ENCODE measurements at places on chromosomes 1 and 21.
A peak's percentile ranks its signal among the peaks of the same experiment; 100 is the strongest.

DNA sequence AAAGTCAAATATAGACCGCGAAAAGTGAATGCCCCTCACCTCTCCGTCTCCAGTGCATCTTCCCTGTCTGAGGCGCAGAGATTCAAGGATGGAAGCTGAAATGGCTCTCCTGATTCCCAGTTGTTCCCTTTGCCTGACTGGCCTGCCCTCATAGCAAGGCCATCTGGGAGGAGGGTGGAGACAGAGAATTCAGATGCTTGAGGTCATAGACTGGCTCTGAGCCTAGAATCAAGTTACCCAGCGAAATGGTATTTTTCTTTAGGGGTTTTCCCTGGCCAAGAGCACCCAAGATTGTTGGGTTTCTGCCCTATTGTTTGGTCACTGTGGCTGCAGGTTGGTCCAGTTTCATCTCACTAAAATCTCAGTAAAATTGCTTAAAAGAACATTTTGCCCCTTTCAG lies 7.2 kb downstream of the METTL13 start:
- DNase-seq, result no peak

DNA sequence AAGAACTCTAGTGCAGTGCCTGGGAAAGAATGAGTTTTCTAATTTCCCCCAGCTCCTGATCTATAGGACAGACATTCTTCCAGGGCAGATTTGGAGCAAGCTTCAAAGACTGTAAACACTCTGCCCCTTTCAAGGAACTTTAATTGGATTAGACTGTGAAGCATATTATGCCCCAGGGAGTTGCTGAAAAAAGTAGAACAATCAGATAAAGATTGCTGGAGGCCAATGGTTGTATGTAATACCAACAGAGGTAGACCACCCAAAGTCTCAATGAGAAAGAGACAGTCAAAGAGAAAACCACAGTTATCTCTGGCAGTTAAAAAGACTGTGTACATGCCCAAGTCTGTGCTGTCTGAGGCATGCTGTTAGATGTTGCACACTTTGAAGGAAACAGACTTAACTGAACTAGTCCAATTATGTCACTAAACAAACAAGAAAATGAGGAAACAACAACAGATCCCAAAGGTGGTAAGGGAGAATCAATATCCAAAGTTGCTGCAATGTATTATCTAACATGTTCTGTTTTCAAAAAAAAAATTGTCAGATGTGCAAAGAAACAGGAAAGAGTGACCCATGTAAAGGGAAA lies 24.4 kb downstream of the C4BPA start:
- no peak for DNase-seq

- no peak for DNase-seq
These were observed 12.0 kb upstream of the TARBP1 start for GRCh38 chr1:234490793-234491479.

DNA sequence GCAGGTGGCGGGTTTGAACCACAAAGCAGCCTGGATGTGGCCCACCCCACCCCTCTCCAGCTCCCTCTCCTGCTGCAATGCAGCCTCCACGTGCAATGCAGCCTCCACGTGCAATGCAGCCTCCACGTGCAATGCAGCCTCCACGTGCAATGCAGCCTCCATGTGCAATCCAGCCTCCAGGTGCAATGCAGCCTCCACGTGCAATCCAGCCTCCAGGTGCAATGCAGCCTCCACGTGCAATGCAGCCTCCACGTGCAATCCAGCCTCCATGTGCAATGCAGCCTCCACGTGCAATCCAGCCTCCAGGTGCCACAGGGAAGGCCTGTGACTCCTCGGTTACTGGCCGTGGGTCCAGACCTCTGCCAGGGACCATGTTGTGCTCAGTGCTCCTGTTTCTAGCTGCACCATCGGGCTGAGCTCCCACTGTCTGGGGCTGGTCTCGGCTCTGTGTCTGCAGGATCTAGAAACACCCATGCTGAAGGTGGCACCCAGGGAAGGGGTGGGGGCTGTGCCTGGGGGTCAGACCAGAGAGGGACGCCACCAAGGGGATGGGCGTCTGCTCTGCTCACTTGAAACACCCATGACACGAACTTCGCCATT lies 11.9 kb upstream of the LRRC3 start:
- no peak for DNase-seq

GRCh38 chr1:6361124-6361775 lies 32.3 kb downstream of the ACOT7 start:
- DNase-seq, result no peak

DNA sequence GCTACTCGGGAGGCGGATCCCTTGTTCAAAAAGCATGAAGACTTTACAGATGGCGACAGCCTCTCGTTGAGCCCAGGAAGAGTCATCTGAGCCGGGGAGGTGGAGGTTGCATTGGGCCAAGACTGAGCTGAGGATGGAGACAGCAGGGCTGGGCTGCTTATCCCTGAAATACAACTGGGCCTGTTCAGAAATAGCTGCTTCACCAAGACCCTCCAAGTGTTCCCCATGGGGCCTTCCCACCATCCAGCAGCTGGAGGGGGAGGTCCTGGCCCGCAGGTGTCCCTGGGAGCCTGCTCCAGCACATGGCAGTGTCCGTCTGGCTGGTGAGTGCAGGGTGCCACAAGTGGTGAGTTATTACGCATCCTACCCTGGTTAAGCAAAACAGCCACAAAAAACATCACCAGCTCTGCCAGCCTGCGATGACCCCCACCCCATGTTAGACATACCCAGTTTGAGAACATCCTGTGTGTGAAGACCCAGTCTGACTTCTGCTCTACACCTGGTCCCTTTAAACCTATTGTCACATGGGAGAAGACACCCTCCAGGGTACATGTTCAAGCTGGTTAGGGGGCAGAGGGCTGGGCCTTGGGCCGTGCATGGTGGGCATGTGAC lies 93.1 kb upstream of the TMPRSS2 start:
- DNase-seq, result no peak

GRCh38 chr1:74357150-74357549 lies 122.0 kb downstream of the TNNI3K start:
- no peak for DNase-seq

GRCh38 chr1:119000371-119001180 lies 12.4 kb upstream of the TBX15 start:
- DNase-seq, result no peak

DNA sequence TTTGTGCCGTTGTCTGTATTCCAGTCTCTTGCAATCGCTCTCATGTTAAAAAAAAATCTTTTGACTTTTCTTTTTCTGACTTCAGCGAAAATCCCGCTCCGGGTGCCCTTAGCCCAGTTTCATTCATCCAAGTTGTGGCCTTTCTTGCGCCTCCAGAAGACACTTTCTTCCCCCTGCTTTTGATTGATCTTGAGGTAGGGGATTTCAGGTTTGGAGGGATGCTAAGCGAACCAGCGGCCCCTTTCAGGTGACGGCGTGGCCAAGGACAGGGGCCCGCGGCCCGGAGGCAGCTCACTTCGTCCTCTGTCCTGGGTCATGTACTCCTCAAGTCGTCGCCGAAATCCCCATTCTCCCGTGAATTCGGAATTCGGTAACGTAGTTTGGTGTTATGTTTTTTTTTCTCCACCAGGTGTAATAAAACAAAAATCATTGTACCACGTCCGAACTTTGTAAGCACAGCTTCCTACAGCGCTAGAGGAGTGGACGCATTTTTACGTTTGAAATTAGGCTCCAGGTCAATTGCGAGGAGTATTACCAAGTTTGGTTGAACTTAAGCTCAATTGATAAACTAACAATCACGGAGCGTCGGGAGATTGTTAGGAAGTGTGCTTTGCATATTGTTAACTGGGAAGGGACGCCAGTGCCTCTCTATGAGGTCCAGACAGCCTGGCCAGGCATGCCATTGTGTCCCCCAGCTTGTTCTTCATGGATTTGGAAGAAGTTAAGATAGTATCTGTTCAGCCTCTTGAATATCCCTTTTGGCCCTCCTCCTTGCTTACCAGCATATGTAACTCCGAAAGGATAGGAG lies 1.1 kb downstream of the MRPS6 start:
- DNase-seq, result peak; percentile 16

DNA sequence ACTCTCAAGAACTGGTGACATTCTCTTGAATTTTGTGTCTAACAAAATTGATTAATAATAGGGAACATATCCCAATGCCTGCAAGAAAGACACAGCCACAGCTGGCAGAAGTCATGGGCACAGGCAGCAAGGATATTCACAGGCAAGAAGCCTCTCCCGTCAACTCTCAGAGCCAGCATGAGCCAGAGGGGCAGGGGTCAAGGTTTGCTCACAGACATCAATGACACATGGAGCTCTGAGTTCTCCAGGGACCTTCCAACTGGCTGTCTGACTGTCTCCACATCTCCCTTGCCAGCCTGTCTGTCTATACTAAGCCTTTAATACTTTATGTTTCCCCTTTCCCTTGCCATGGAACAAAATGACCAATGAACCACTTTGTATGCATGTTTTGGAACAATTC lies 101.5 kb upstream of the RAB4A start:
- DNase-seq, result no peak

DNA sequence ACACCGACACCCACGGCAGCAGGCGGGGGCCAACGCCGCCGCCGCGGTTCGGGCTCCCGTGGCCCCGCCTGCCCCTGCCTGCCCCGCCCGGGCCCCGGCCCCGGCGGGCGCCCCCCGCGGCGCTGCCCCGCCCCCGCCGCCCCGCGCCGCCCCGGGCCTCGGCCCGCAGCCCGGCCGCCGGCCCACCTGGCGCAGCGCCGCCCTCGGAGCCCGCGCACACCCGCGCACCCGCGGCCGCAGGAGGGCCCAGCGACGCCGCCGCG lies at the start of gene WNT3A:
WNT3A (plus strand) TSS at position 213 of the 263 bp plus-strand sequence. CDS start 131 bp downstream, outside the sequence.
- no peak for DNase-seq

- DNase-seq, result no peak
These were observed 99.5 kb downstream of the BCAR3 start for GRCh38 chr1:93581917-93582850.

- no peak for DNase-seq
These were observed 40.2 kb downstream of the PAX7 start for GRCh38 chr1:18670868-18671225.

- no peak for DNase-seq
These were observed 640.1 kb downstream of the PTPRU start for GRCh38 chr1:29876441-29876840.

- DNase-seq, result no peak
These were observed 4.1 kb upstream of the NBPF3 start for GRCh38 chr1:21435646-21436487.

DNA sequence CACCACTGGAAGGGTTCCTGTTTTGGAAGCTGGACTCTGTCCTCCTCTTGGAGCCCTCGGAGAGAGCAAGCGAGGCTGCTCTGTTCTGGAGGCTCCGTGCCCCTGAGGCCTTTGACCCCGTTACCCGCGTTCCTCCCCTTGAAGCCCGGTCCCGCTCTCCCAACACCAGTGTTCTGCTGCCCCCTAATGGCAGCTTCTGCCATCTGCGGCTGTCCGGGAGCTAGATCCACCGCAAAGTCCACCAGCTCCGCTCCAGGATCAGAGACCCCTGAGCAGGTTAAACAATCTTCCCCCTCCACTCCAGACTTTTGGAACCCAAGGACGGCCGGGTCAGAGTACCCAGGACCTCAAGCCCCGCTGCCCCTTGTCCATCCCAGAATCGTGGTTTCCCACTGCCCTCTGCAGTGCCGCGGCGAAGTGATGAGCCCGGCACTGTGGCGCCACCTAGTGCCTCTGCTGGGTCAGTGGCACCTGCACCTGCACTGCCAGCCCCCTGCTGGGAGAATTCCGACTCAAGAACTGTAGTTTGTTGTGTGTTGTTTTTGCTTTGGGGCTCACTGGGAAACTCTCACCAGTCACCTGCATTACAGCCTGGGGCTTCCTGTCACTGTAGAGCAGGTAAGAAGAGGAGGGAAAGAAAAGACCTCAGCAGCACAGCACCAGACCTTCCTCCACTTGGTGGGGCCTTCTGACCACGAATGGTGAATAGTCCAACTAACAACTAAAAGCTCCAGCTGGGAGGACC lies 63.5 kb upstream of the NFASC start:
- peak; percentile 79 for DNase-seq

DNA sequence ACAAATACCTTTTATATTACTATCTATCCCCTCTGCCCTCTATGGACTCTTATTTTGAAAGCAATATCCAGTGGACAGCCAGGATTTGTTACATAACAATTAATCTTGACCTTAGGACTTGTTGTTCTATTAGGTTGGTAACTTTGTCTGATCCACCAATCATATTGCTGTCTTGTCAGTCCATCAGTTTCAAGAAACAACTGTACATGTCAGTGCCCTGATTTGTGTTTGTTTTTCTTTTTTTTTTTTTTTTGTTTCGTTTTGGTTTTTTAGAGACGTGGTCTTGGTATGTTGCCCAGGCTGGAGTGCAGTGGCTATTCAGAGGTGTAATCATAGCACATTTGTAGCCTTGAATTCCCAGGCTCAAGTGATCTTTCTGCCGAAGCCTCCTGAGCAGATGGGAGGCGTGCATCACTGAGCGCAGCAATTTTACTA lies 1.5 kb upstream of the SCP2 start:
- DNase-seq, result no peak

DNA sequence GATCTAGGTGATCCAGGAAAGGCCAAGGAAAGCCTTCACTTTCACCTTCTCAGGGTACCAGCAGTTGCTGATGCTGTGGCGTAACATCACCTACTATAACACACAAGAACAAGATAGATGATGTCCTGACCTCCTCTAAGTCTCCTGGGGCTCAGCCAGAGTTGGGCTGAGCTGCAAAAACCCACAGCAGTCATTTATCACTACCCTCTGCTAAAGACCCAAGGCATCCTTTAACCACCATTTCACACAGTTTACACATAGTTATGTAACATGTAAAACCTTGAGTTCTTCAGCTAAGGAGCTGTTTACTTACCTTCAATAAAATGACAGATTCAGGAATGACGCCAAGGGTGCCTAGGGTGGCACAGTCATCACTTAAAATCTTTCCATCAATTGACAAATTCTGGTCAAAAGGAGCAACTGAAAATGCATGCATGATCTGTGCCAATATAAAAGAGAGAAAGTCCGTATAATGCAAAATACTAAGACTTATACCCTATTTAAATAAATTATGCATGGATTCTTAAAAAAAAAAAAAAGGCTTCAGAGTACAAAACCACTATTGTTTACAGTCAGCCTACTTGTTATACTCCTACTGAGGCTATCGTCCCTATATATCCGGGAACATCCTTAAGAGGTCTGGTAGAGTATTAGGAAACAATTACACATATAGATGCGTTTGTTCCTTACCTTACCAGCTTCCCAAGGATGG lies 20.7 kb upstream of the RAP1GAP start:
- DNase-seq, result no peak

GRCh38 chr1:7447093-7447492 lies 324.0 kb upstream of the VAMP3 start:
- DNase-seq, result no peak

DNA sequence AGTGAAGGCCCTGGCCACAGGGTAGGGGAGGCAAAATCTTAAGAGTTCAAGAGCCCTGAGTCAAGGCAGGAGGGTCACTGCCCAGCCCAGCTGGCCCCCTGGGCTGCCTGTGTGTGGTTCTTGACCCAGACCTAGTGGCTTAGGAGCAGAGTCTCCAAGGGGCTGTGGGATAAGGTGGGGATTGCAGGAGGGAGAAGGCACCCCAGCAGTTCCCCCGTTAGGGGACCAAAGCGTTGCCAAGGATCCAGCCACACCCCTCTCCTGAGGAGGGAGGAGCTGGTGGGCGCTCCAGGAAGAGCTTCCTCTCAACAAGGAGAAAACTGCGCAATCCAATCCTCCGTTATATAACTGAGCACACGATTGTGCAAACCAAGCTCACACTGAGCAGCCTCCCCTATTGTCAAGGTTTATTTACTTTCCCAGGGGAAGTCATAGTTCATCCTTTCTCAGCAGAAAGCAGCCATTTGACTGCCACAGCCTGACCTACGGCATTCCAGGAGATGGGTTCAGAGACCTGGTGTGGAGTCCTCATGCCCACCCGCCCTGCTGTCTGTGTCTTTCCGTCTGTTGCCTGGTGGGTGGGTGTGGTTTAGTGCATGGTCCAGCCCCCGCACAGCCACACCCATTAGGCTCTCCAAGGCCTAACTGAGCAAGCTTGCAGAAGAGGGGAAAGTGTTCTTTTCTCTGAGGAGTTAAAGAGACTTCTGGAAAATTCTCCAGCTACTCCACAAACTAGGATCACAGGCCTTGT lies 3.5 kb downstream of the EPHX1 start:
- no peak for DNase-seq
